ENCODE measurements at places on chromosomes 11 and 22.

DNA sequence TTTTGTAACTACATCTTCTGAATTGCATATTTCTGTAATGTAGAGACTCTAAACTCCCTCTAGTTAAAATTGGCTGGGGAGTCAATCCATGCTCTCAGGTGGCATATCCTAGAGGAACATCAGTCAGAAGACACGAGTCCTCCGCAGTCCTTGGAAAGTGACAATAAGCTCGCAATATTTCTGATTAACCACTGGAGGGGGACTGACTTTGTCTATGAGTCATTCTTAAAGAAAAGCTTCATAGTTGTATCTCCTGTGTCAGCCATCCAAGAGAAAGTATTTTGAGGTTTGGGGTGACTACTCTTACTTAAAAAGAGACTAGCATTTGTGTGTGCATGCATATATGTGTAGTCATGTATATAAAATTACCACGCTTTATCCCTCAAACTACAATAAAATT, 60.2 kb downstream of the SLN start:
- DNase-seq = no peak

- no peak for DNase-seq
These were observed 13.4 kb upstream of the GRK2 start for GRCh38 chr11:67252831-67253239.

GRCh38 chr11:65653229-65654225, 9.2 kb downstream of the RELA start:
- no peak for DNase-seq

DNA sequence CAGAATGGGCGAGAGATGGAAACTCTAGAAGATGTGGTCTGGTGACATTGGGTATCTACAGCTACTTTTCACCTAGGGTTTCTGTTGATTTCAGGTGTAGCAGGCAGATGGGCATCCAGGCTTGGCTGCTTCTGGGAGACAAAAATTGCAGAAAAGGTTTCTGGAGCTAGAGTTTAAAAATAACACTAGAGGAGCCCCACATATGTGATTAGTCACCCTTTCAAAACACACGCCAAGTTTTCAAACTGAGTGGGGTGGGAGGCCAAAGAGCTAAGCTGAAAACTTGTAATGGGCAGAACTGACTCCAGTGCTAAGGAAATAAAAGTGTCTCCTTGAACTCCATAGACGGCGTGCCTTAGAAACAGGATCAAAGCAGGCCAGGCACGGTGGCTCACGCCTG, 80.8 kb downstream of the GRK3 start:
- DNase-seq = no peak

- no peak for DNase-seq
These were observed 3.4 kb upstream of the CDC42EP2 start for GRCh38 chr11:65311170-65311678.

All from stimulated activated CD4-positive, alpha-beta T cell treated with anti-CD3 and anti-CD28 coated beads, Interleukin-2, amount 100 ng/mL, for 48 hours (primary cell).